T-helper 22 cell (primary cell): ENCODE measurements at places on chromosomes 3 and 15.

DNA sequence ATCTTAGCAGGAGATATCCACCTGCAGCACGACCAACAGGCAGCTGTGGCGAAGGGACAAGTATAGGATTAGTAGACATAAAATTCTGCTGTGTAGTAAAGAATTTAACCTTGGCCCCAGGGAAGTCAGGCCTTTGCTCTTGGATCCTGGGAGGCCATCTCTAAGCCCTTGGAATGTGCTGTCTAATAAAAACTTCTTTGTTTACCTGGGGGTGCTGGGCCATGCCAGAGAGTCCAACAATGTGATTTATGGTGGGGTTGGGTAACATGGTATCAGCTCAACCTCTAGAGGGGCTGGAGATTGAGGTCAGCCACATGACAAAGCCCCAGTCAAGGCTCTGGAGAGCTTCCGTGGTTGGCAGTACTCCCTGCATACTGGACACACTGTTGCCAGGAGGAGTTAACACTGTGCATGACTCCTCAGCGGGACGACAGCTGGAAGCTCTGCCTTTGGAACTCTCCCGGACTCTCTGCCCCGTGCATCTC lies 52.4 kb downstream of the HEG1 start:
- DNase-seq = no peak

GRCh38 chr3:182490596-182491491 lies 302.5 kb upstream of the ATP11B start:
- DNase-seq = no peak

DNA sequence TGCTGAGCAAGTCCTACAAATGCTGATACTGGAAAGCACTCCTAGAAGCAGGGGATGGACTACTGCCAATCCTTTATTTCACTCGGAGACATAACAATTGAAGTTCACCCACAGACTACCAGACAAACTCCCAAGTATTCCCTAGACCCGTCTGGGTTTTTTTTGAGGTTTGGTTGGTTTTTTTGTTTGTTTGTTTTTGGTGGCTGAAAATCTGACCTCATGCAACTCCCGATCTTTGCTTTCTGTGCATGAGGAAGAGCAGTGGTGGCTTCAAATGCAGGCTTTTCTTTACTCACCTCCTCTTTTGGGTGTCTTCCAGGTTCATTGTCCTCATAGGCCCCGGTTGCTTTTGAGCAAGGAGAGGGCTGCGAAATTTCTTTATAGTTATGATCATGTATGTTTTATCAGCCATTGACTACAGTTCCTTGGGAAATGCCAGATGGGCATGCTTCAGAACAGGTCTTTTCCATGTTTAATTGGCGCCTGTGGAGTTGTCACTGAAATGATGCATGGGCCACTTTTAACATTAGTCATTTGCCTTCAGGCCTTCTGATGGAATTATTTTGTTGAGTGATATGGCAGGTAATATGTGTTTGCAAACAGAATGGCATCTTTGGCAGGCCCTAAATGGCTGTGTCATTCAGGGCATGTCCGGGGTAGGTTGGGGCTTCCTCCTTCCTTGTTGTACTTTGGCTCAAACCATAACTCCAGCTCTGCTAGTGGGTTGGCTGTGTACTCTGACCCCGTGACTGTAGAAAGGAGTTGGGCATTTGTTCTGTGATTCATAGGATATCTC lies 81.3 kb upstream of the ZBED2 start:
- DNase-seq = no peak

DNA sequence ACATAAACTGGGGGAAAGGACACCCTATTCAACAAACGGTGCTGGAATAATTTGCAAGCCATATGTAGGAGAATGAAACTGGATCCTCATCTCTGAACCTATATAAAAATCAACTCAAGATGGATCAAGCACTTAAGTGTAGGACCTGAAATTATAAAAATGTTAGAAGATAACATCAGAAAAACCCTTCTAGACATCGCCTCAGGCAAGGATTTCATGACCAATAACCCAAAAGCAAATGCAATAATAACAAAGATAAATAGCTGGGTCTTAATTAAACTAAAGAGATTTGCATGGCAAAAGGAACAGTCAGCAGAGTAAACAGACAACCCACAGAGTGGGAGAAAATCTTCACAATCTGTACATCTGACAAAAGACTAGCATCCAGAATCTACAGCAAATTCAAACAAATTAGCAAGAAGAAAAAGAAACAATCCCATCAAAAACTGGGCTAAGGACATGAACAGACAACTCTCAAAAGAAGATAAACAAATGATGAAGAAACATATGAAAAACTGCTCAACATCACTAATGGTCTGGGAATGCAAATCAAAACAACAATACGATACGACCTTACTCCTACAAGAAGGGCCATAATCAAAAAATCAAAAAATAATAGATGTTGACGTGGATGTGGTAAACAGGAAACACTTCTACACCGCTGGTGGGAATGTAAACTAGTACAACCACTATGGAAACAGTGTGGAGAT lies 408.7 kb downstream of the CNTN6 start:
- DNase-seq = no peak

GRCh38 chr3:133278260-133279043 lies 121.4 kb upstream of the BFSP2 start:
- no peak for DNase-seq
